ENCODE measurements at places on chromosomes 12 and 14.

GRCh38 chr12:119988472-119989360, at the start of gene BICDL1:
Gene BICDL1, plus strand, starts transcription at chr12:119989236. Its CDS starts 633 bp downstream, at chr12:119989869.
- peak; percentile 87 for DNase-seq

DNA sequence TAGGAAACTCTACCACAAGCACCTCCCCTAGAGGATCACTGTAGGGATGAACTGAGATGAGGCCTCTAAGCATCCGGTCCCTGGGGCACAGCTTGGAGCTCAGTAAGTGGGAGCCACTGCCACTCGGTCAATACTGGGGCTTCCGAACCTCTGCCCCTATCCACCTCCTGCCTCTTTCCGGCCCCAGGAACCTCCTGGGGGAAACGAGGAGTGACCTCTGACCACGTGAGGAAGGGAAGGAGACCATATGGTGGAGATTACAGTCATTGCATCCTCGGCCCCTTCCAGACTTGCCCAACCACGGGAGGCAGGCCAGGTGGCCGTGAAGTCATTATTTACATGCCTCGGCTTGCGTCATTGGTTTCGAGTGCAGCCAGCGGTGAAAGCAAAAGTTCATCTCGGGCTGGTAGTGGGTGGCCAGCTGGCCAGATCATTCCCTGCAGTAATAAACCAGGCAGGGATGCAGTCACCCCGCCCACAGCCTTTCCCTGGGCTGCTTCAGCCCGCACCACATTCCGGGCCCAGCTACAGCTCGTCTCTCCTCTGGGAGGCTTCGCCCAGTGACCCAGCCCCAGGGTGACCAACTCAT, 65.4 kb downstream of the C14orf132 start:
- no peak for DNase-seq

DNA sequence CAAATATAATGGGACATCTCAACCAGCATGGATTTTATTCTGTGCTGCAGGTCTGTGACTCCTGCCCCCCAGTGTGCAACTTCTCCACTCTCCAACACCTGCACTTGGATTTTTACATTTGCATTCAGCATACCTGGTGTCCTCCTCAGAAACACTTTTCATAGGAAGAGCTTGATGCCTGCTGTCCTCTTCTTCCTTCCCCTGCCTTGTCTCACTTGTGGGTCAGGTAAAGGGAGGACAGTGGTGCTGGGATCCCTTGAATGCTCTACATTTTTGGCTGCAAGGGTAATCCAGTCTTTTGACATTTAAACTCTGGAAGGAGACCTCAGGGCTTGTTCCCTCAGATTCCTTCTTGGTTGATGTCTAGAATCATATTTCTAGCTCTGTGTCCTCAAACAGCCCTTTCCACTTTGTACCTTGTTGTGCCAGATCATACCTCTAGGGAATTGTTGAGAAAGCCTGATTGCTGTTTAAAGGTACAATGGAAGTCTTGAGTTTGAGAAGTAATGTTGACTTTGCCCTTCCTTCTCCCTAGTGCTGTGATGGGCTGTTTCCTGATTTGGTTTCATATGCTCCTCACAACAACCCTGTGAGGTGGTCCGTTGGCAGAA, 12.6 kb downstream of the UBE3B start:
- DNase-seq, result no peak

DNA sequence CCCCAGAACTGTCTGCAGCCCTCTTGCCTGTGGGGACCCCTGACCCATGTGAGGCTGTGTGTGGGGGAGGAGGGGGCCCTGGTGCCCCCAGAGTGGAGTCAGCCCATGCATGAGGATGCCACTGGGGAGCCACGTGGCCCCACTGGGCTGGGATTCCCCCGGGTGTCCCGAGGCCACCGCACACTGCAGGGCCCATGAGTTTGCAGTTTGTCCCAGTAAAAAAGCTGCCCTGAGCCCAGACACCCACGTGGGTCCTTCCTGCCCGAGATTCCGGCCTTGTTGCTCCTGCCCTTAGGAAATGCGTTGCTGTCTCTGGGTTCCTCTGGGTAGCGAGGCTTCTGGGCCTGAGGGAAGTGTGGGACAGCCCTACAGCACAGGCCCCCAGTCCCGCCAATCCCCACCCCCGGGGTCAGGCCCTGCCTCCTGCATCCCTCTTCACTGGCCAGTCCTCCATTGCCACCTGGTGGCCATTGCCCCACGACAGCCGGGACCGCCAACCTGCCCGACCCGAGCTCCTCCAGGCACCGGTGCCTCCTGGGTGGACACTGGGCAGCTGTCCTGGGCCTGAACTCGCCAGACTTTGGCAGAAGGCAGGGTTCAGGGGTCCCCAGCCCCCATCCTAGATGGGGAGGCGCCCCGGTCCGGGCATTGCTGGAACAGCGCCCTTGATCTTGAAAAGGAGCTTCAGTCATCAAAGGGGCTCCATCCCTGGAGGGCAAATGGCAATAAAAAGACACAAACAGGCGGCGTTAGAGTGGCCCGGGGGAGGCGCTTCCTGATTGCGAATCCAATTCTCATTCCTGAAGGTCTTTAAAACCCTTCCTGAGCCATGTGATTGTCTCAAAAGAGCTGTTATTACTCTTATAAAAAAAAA, 15.6 kb upstream of the C14orf180 start:
- peak; percentile 33 for DNase-seq

GRCh38 chr14:26067341-26067740, 530.5 kb downstream of the NOVA1 start:
- no peak for DNase-seq

DNA sequence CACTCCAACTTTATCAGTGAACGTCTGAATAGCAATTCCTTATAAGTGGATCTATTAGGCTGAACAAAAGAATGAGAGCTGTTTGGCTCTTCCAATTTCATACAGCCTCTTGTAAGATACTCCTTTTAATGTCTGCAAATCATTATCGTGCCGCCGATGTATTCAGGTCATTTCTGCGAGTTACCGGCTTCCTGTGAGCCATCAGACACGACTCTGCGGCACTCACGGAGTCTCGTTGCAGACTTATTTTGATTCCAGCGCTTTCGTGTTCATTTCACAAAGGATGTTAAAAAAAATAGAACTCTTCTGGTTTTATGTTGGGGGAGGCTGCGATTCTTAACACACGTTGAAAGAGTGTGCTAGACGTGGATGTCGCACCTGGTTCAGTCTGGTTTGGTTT, 106.6 kb downstream of the GLT1D1 start:
- no peak for DNase-seq

DNA sequence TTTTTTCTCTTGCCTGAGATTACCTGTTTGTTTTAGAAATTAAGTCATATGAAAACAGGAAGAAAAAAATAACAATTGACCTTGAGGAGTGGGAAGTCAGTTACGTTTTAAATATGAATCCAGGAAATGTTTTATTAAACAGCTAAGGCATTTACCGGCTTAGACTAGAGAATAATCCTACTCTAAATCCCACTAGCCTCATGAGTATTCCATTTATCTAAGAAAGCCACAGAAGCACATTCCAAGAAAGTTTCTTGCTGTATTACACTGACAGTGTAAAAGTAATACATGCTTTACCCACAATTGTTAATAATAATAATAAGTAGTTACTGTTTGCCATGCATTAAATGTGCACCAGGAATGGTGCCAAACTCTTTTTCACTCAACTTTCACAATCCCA, 90.9 kb downstream of the BMP4 start:
- no peak for DNase-seq

- no peak for DNase-seq
Measured at GRCh38 chr14:60838601-60839000, 104.0 kb downstream of the MNAT1 start.

GRCh38 chr12:53402871-53403270, 20.8 kb upstream of the AMHR2 start:
- no peak for DNase-seq

- DNase-seq, result no peak
Measured at GRCh38 chr12:127909041-127909440, 357.9 kb upstream of the TMEM132C start.

DNA sequence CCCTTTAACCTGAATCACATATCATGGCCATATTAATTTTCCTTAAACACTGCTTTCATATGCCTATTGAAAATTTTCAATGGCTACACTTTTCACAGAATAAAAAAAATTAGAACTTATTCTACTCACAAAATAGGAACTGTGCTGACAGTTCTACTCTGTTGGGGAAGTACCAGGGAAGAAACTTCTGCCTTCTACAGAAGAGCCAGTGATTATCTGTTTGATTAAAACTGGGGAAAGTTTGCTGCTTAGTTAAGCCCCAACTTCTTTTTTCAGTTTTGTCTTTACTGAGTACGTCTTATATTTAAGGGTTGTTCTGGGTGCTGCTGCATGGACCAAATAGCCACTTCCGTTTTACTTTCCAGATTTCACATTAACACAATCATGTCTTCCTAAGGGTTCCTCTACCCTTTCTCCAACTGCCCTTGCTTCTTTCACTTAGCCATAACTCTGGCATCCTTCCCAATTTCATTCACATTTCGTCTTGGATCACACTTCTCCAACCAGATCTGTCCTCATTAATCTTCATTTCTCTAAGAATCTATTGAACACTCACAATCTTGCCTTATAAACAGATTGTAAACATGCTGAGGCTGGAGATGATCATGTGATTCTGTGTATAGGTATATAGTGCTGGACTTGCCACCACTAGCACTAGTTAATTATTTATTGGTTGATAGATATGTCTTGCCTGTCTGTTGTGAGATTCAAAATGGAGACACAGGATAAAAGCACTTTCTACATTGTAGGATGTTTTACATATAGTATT, 1.9 kb upstream of the SEL1L start:
- DNase-seq, result no peak

- DNase-seq, result no peak
Measured at GRCh38 chr14:56868660-56869059, 58.4 kb upstream of the OTX2 start.

DNA sequence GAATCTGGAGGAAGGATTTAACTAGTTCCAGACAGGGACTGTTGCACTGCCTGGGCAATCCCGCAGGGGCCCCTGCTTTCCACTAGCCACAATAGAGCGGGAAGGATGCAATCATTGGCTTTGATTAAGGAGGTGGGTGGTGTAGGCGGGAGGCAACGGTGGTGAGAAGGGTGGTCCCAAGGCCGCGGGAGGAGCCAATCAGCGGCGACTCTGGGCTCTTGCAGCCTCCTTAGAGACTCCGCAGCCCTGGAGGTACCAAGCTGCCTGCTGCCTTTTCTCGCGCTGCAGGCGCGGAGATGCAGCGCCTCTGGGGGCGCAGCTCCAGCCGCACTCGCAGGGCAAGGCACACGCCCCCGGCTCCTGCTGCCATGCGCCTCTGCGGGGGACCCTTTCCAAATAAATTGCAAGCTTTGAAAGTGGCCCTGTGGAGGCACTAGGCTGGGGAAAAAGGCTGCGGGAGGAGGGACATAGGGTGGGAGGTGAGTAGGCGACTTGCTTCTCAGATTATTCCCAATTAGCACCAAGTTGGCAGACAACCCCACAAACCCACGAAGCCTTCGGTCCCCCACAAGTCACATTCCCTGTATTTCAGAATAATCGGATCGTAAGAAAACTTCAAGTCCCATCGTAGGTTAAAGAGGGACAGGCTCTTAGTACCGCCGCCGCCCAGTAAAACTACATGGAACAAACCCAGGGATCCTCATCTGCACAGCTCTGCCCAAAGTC, 858 bp upstream of the KCNA1 start:
- peak; percentile 75 for DNase-seq

DNA sequence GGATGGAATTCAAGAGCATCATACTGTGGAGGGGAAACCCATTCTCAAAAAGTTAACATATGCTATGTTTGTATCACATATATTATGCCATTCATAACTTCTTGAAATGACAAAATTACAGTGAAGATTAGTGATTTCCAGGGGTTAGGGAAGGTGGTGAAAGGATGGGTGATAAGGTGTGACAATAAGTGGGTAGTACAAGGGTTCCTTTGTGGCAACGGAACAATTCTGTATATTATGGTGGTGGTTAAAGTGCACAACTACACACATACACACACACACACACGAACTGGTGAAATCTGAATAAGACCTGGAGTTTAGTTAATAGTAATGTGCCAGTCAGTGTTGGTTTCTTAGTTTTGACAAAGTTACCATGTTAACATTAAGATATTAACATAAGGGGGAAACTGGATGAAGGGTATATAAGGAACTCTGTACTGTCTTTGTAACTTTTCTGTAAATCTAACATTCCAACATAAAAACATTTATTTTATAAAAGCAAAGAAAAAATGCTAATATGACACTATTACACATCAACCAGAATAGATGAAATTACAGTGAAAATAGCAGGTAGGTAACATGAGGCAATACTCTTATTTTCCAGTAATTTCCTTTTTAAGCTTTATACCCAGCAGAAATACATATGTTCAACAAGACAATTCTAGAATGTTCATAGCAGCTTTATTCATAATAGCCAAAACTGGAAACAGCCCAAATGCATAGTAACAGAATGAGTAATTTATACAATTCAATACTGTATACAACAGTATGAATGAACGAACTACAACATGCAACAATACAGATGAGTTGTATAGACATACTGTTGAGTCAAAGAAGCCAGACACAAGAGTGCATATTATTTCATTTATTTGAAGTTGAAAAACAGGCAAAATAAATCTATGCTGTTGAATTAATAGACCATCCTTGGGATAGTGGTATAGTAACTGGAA, 44.0 kb upstream of the OR5AU1 start:
- no peak for DNase-seq

Measured in NCI-H1092 (cell line).